NCI-H1092 (cell line): ENCODE measurements at places on chromosomes 5 and 9.

DNA sequence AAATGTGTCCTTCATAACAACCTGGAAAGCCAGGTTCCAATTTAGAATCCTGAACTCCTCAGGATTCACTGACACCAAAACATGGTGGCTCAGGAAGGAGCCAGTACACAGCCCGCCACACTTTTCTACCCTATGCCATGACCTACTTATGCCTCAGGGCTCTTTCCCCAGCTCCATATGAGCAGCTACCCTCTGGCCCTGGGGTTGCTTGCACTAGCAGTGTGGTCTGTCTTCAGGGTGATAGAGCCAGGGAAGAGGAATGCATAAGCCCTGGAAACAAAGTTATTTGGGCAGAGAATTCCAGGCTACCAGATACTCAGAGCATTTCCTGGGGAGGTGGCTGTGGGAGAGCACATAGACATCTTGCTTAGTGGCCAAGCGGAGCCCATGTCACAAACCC, 15.0 kb upstream of the ECM2 start:
- no peak for DNase-seq

- DNase-seq: no peak
Measured at GRCh38 chr5:143147902-143148301, 255.6 kb downstream of the NR3C1 start.

DNA sequence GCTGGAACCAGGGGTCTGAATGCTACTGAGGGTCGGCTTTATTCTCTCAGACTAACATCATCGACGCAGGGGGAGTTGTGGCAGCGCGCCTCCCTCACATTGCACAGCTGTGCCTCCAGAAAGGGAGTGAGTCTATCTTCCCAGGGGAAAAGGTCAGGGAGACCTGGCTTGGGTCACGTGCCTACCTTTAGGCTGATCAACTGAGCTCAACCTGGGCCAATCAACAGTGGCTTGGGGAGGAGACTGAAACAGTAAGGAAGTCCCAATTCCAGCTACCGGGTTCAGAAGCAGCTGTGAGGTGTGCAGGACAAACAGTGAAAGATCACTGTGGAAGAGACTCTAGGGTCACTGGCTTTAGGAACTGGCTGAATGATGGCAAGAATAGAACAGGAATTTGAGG, 14.3 kb downstream of the SNX30 start:
- DNase-seq: no peak

- no peak for DNase-seq
Measured at GRCh38 chr5:15487228-15487627, 12.8 kb upstream of the FBXL7 start.

DNA sequence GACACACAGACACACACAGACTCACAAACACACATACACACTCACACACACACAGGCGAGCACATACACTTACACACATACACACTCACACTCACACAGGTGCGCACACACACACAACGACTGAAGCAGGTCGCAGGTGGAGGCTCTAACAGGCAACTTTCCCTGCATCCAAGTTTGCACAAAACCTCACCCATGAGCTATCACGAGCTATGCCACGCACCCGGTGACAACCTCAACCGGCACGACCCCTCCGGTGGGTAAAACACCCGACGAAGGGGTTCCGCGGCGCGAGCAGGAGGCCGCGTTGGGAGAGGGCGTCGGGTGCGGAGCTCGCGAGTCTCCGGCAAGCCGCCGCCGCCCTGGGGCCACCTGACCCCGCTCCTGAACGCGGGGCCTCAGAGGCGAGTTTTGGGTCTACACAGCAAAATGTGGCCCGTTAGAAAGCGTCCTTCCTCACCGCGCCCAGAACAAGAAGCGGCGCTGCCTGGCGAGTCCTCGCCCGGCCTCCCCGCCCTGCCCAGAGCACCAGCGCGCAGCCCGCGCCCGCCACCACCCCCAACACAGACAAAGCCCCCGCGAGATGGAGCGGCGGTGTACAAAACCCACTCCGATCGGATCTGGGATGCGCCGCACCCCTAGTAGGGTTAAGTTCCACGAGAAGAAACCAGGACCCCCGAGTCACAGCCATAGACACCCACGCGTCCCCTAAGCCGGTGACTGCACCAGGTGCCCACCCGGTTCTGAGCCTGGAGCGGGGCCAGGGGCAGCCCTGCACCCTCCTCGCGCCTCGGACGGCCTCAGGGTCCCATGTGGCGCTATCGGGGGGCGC, 665 bp downstream of the SLC6A3 start:
- DNase-seq: no peak

GRCh38 chr5:35082530-35082929, 34.8 kb upstream of the AGXT2 start:
- no peak for DNase-seq

GRCh38 chr5:69010476-69010875, 83.3 kb upstream of the SLC30A5 start:
- DNase-seq: no peak

GRCh38 chr9:107734256-107735013, 244.9 kb upstream of the KLF4 start:
- no peak for DNase-seq

DNA sequence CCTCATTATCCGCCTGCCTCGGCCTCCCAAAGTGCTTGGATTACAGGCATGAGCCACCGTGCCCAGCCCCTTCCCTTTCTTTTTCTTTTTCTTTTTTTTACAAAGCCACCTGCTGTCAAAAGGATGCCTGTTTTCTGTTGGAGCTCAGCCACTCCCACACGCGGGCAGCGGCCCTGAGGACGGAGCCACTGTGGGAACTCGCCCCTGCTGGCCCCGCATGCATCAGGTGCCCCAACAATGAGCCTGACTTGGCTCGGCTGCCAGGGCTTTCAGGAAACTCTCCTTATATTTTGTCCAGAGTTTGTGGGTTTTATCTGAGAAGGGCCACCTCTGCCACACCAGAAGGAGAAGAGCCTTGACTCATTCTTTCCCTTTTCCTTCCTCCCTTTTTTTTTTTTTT, 37.1 kb upstream of the LRRC14B start:
- DNase-seq: no peak

GRCh38 chr5:4058899-4059298, 463.3 kb downstream of the IRX1 start:
- DNase-seq: no peak

DNA sequence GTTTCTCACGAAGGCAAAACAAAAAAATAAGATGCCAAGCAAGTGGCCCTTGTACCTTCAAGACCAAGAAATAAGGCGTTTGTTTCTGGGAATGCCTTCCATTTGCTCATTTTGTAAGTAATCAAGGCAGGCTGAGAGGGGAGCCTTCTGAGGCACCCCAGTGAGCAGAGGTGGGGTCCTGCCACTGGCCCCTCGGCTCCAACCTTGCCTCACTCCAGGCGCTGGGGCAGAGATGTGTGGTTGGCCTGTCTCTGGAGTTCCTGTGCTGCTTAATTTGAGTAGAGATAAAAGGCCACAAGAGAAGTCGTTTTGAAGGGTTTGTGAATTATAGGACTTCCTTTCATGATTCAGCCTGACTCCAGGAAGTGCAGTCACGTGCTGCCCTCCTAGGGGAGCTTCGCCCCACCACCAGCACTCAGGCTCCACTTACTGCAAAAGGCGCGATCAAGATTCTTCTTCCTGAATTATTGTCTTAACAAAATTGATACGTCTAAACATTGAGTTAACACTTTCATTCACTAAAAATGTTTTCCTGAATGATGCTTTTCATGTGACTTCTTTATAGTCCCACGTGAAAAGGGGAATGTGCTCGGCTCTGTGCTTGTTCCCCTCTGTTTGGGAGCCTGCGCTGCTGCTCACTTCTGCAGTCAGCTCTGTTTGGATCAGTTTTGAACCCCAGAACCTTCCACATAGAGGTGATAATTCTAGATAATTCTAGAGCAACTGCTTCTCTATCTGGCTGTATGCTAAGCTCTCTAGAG, 13.7 kb downstream of the SYK start:
- no peak for DNase-seq

DNA sequence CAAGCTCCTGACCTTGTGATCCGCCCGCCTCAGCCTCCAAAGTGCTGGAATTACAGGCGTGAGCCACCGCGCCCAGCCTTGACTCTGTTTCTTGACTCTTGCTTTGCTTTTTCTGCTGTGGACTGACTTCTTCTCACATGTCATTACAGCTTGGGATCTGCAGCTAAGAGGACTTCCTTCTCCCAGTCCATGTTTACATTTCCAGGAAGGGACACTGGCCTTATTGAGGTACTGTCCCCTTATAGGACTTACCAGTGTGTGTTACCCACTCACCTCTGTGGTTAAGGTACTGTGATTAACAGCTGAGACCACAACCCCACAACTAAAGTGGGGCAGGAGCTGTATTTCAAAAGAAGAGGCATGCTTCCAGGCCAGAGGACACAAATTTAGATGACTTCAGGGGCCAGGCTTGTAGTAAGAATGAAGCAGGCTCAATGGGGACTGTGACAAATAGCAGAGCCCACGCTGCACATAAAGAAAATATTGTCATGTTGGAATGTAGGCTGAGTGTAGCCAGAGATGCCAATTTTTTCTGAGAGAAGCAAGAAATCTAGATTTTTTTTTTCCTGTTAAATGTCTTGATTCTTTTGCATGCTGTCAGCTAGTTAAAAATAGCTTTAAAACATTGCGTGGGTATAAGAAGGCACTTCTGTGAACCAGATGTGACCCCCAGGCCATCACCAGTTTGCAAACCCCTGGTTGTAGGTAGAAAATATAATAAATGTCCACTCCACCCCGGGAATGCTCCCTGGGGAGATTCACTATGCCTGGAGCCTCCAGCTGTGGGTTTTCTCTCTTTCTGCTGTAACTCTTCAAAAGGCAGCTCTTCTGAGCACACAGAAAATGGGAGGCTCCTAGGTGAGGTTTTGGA, 75.0 kb downstream of the PTPDC1 start:
- DNase-seq: no peak

DNA sequence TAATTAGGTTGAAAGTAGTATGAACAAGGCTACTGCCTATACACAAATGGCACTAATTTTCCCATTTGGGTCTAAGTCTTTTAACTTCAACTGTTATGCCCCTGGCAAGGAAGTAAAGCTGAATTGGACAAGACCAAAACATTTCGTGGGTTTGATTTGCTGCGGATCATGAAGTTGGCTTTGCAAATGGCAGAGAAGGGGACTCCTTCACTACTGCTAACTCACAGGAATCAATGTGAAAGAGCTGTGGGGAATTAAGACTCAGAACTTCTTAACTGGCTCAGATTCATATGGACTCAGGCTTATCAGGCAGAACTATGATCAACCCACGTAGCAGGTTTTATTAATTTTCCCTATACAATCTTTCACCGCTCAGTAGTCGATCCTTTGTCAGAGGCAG, 73.8 kb upstream of the IFNE start:
- DNase-seq: no peak

- no peak for DNase-seq
Measured at GRCh38 chr5:39835371-39835770, 410.6 kb upstream of the DAB2 start.

GRCh38 chr9:99162759-99163364, 57.9 kb downstream of the TGFBR1 start:
- DNase-seq: peak; percentile 24

GRCh38 chr9:96057155-96057554, 181.7 kb downstream of the ERCC6L2 start:
- DNase-seq: no peak

DNA sequence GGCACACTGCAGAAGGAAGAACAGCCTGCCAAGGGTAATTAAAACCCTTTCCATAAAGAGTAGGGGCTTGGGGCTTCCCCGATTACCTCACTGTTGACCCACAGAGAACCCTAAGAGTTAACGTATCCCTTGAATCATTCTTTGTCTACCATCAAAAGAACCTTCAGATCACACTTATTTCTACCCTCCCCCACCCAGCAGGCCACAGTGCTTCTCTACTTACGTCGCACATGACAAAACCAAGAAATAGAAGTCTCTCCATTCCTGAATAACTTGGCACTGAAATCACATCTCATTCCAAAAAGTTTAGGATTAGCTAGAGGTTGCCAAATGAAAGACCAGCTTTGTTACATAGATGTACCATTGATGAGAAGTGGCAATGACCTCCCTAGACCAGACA, 268.7 kb upstream of the GAS1 start:
- DNase-seq: no peak

- DNase-seq: no peak
Measured at GRCh38 chr5:158496624-158497023, 603.1 kb downstream of the EBF1 start.

- no peak for DNase-seq
Measured at GRCh38 chr9:24765025-24765756, 219.5 kb upstream of the IZUMO3 start.

GRCh38 chr9:82535432-82535998, 527.4 kb downstream of the RASEF start:
- DNase-seq: no peak

DNA sequence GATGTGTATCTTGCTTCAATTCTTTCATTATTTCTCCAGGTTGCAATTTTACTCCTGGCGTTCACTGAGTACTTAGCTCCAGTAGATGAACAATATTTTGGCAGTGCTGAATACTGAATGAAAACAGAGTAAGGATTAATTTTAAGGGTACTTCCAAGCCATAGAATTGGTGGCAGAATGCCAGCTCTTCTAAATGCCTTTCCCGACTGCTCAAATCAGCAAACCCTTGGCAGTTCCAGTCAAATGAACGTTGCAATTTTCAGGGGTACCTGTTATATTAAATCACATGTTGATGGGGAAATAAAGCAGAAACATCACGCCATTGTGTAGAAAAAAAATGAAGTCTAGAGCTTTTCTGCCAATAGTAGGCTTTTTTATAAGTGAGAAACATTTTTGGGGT, 282.4 kb upstream of the RPS23 start:
- peak; percentile 24 for DNase-seq

DNA sequence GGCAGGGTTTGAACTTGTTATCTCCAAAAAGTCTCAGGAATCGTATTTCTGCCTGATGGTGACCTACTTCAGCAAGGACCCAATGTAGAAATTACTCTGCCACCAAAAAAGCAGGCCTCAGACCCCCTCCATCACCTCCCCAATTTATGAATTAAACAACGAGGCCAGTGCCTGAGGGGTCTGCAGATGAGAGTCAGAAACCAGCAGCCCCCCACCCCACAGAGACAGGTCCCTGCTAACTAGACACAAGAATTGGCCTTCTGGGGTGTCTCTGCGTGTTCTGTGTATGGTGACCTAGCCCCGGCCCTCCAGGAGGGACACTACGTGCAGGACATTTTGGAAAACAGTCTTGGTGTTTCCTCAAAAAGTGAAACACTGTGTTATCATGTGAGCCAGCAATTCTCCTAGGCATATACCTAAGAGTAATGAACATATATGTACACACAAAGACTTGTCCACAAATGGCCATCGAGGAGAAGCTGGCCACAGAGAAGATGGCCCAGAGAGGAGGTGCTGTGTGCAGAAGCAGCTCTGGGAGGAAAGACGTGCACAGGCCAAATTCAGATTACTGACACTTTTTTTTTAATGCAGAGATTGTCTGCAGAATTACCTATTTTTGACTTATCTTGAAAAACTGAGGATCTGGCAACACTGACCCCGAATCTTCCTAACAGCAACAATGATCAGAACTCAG, 93.8 kb downstream of the ADAMTS2 start:
- no peak for DNase-seq

- peak; percentile 49 for DNase-seq
Measured at GRCh38 chr5:111635151-111635902, 121.7 kb downstream of the NREP start.

- DNase-seq: no peak
Measured at GRCh38 chr9:7756088-7756487, 43.5 kb downstream of the DMAC1 start.

- peak; percentile 93 for DNase-seq
Measured at GRCh38 chr9:90642570-90643539, at the start of gene DIRAS2. Gene DIRAS2 (minus strand): TSS chr9:90642824. CDS start chr9:90613827, 28,997 bp downstream.
